ENCODE measurements at places on chromosomes 16 and 17.

DNA sequence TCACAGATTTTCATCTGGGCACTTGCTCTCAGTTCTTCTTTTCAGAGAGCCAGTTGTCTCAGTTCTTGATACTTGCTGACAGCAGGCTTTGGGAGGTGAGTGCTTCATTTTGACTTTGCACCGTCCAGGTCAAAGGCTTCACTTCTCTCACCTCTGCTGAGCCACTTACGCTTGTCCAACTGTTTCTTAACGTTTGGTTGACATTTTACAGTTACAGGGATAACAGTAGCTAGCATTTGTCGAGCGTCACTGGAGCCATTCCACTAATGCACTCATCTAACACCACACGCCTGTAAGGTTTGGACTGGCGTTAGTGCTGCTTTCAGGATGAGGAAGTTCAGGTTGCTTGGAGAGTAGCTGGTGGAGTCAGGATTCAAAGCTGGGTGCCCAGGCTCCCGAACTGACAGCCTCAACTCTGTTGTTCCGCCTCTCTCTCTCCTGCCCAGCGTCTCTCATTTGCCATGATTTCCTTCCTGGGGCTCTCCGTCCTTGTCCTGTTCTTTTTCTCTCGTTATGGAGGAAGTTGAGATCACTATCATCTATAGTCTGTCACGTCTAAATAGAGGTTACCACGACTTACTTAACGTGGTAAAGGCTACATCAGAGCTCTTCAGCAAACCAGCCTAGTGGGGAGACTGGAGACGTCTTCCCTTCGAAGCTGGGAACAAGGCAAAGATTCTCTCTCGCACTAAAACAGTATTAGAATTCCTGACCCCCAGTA is 220.8 kb downstream of the RPTOR start:
- DNase-seq = no peak

DNA sequence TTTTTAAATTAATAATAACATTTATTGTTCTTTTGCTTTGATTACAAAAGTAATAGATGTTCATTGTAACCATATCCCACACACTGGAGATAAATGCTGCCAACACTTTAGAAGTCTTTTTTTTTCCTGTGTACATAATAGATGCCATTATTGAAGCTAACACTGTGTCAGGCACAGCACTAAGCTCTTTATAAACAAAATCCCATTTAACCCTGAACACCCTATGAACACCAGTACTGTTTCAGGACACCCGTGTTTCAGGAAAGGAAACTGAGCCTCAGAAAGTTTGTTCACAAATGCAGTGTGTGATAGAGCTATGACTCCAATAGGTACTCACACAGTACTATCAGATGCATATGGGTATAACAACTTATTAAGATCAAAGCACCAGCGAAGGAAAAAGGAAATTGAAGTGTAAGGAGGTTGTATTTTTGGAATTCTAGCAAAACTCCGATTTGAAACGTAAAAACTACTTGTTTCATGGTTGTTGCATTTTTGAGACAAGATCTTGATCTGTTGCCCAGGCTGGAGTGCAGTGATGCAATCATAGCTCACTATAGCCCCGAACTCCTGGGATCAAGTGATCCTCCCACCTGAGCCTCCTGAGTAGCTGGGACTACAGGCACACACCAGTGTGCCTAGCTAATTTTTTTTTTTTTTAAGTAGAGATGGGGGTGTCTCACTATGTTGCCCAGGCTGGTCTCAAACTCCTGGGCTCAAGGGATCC is 2.0 kb upstream of the KIFC3 start:
- DNase-seq = no peak

GRCh38 chr16:17574256-17574655 is 103.5 kb upstream of the XYLT1 start:
- DNase-seq = no peak

GRCh38 chr16:30382111-30382881 is at the start of gene SEPTIN1:
Gene SEPTIN1 (minus strand): TSS chr16:30382561. CDS start chr16:30382542, 19 bp downstream.
- no peak for DNase-seq

DNA sequence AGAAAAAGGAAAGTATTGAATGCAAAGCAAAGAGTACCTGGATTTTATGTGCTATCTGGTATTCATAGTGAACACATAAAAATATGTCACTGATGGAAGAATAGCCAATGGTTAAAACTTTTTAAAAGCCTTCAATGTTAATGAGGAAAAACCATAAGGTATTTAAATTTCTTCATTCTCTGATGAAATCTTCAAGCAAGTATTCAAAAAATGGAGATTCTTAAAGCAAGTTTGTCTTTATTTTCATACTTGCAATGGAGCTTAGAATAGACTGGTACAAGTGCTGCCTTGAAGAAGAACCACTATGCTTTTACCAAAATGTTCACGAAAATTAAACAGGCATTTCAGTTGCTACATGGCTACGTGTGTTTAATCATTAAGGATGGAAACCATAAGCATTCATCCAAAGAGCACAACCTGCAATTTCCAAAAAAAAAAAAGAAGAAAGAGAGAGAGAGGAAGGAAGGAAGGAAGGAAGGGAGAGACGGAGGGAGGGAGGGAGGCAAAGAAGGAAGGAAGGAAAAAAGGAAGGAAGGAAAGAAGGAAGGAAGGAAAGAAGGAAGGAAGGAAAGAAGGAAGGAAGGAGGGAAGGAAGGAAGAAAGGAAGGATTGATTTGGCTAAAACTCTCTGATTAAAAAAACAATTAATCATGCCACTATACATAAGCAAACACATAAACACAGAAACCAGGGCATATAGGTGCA is 17.6 kb downstream of the HS3ST3A1 start:
- DNase-seq = no peak

DNA sequence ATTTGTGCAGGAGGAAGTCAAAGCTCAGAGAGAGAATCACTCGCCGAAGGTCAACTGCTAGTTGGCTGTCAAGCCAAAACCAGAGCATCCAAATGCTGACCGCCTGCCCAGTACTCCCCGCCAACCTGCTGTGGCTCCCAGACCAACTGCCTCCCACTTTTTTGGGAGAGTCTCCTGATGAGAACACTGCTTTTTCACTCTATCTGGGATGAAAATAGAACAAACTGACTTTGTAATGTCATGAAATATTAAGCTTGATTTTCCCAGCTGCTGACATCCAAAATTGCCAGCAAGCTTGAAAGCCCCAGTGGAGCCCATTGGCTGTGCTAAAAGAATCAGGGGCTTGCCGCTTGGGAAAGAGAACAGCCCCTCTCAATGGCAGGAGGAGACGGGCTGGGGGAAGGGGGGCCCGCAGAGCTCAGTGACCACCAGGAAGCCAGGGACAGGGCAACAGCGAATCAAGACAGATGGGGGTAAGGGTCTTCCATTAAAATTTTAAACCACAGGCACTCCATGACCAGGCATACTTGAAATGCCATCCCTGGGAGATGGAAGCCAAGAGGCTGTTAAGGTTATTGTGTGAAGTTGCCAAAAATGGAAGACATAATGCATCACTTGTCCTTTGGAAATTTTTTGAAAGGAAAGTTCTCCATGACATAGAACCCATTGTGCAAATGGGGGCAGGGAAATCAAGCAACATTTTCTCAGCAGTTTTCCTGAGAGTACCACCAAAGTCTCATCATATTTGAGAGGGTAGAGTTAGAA is 125.7 kb upstream of the CDH5 start:
- DNase-seq = no peak

- no peak for DNase-seq
Measured at GRCh38 chr17:68737761-68738443, 136.7 kb upstream of the FAM20A start.

DNA sequence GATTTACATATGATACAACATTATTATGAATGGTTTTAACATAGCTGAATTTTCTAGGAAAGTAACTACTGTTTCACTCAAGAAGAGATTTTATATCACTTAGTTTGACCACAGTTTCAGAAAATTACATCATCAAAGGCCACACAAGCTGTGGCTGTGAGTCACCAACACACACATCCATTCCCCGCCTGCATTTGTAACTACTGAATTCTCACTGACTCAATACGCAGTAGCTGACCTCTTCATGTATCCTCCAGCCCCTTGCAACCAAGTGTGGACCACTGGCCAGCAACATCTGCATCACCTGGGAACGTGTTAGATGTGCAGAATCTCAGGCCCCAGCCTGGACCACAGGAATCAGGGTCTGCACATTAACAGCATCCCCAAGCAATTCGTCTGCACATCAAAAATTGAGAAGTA is 197.6 kb downstream of the XYLT1 start:
- no peak for DNase-seq

DNA sequence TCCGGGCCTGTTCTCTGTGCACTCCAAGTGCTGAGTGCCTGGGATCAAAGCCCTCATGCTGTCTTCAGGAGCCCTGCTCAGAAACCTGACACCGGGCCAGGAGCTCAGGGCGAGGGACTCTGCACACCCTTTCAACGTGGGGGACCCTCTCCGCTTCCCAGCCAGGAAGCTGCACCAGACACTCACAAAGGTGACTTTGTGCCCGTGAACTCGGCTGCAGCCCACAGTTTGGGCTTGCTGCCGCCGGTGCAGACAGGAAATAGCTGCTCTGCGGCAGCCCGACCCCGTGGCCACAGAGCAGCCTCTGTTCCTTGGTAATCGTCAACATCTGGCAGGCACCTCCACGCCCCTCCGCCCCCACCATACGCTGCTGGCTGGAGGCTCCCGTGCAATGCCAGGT is 93.4 kb upstream of the METRNL start:
- peak; percentile 32 for DNase-seq

GRCh38 chr17:73317513-73318426 is 6.0 kb upstream of the CDC42EP4 start:
- no peak for DNase-seq

DNA sequence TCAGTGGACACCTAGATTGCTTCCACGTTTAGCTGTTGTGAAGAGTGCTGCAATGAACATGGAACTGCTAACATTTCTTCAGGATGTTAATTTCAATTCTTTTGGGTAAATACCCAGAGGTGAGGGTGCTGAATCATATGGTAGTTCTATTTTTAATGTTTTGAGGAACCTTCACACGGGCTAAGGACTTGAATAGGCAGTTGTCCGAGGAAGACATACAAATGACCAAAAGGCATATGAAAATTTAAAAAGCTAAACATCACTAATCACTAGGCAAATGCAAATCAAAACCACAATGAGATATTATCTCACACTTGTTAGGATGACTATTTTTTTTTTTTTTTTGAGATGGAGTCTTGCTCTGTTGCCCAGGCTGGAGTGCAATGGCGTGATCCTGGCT is 173.3 kb downstream of the PRKCB start:
- no peak for DNase-seq

DNA sequence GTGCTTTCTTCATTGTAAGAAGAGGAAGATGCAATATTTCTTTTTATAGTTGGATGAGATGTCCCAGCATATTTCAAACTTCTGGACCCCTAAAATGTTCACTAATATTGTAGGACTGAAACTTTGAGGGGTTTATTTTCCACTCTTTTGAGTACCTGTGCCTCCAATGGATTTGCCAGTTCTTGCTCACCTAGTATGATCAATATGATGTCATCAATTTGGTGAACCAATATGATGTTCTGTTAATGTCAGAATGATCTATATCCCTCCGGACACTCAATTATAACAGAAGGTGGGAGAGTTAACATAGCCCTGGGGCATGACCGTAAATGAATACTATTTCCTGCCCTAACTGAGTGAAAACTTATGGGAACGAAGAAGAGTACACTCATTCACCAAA is 178.3 kb downstream of the CBLN1 start:
- no peak for DNase-seq

DNA sequence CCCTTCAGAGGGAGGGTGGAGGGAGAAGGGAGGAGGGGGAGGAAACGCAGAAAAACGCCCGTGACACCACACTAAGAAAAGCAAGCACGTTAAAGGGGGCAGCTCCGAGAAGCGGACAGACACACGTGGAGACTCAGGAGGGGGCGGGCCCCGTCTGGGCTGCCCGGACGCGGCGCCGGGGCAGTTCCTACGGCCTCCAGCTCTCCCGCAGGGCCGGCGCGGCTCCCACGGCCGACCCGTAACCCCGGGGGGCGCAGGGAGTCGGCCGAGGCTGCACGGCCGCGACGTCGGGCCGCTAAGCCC is 362 bp downstream of the KLHDC4 start:
- no peak for DNase-seq

GRCh38 chr17:75575197-75575596 is 12.4 kb upstream of the MYO15B start:
- DNase-seq = no peak

DNA sequence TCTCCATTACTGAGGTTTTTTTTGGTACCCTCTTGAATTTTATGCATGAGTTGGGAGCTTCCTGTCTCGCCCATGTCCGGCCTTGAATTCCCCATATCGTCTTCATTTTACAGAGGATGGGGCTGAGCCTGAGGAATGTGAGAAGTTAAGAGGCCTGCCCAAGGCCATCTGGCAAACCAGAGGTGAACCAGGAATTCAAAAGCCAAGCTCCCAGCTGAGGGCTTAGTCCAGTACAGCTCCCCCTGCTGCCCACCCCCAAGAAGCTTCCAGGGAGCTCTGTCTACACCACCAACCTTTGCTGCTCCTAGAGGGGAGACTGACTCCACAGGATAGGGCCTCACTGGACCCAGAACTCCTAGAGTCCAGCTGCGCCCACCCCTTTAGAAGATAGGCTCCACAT is 20.7 kb upstream of the C16orf78 start:
- DNase-seq = no peak

DNA sequence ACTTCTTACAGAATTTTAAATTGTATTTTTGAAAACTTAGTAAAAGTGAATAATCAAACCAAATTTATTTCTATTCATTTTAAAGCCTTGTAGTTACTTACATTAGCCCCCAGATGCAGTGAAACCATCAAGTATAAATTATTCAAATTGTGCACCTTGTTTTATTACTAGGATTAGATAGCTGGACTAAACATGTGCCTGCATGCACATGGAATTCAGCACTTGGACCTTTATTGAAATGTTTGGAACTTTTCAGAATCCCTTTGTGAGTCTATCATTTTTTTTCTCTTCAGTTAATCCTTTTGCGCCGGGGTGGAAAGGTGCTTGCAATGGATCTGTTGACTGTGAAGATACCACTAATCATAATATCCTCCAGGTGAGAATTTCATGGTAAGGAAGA is 4.7 kb downstream of the ZPBP2 start:
- DNase-seq = no peak

- peak; percentile 9 for DNase-seq
Measured at GRCh38 chr16:24382762-24383407, 126.8 kb downstream of the CACNG3 start.

DNA sequence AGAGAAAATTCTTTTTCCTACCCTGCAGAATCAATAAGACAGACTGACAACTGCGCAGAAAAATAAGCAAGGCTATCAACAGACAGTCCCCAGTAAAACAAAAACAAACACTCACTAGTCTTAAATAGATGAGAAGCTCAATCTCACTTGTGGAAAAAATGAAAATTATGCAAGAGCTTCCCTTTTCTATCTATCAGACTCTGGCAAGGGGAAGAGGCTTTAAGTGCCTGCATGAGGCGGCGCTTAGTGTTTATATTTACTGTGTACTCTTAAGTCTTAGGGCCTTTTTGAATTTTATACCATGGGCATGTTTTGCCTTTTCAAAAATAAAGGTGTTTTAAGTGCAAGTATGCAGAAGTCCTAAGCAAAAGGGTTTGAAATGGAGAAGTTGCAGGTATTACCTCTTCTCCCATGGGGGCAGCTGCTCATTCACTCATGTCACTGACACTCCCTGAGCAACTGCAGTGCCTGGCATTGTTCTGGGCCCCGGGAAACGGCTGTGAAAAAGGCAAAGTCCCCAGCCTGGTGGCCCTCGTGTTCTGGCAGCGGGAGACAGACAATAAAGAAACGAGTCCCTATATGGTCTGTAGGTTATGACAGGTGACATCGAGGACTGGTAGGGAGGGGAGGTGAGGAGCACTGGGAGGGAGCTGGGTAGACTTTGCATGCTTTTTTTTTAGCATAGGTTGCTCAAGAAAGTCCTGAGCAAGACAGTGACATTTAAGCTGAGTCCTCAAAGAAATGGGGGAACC is 35.2 kb downstream of the HSBP1 start:
- DNase-seq = no peak

- peak; percentile 40 for DNase-seq
Measured at GRCh38 chr16:787978-788398, at the start of gene RPUSD1. Gene RPUSD1 (minus strand): TSS chr16:788381. CDS start chr16:787737, 644 bp downstream.

GRCh38 chr16:4176906-4177417 is 60.7 kb upstream of the ADCY9 start:
- DNase-seq = no peak

Data from retina (tissue), 1 donor.